Occipital lobe (tissue), 3 donors: ENCODE measurements at places on chromosomes 4 and X. TPM values are rescaled to one million over a fixed set of nuclear protein-coding genes. Genes with fewer than 3 reads are reported as not detected.

Gene NEXMIF
- 57.1 TPM for total RNA-seq

Gene EGF
- total RNA-seq: 1.7 TPM

Gene MSANTD1
- 5.9 TPM for total RNA-seq

Gene GDPD2
- total RNA-seq: 2.5 TPM

Gene TBX22
- total RNA-seq: not detected

Gene TMEM128
- 44.3 TPM for total RNA-seq

Gene HSFX3
- total RNA-seq: not detected

Gene GRIA2
- total RNA-seq: 585 TPM

Gene ASB9
- total RNA-seq: 0.94 TPM

Gene ATP8A1
- total RNA-seq: 239 TPM

Gene HHIP
- 0.31 TPM for total RNA-seq

Gene TXK
- 3.1 TPM for total RNA-seq

Gene AR
- 0.62 TPM for total RNA-seq

Gene TMEM47
- 43.4 TPM for total RNA-seq

Gene MAGEA9B
- not detected for total RNA-seq

Gene BEX5
- 47.3 TPM for total RNA-seq

Gene IBSP
- not detected for total RNA-seq

Gene ZNF718
- 22.8 TPM for total RNA-seq

Gene PAGE2
- not detected for total RNA-seq

Gene TCEAL3
- 11.5 TPM for total RNA-seq

Gene CBR4
- 43.4 TPM for total RNA-seq

Gene MAGED1
- total RNA-seq: 82.7 TPM

Gene SLC38A5
- 26.5 TPM for total RNA-seq

Gene LDB2
- total RNA-seq: 146 TPM

Gene PHF8
- 9.5 TPM for total RNA-seq

Gene EREG
- total RNA-seq: under 0.01 TPM

Gene SOX3
- 5.6 TPM for total RNA-seq

Gene PPP2R2C
- 44.1 TPM for total RNA-seq
